Posterior vena cava (tissue), 2 donors: ENCODE measurements at places on chromosomes 12 and 14. TPM values are rescaled to one million over a fixed set of nuclear protein-coding genes. Genes with fewer than 3 reads are reported as not detected.
A peak's percentile ranks its signal among the peaks of the same experiment; 100 is the strongest.

- no peak for DNase-seq
Measured at GRCh38 chr12:39413836-39414771, 28.8 kb downstream of the KIF21A start.

DNA sequence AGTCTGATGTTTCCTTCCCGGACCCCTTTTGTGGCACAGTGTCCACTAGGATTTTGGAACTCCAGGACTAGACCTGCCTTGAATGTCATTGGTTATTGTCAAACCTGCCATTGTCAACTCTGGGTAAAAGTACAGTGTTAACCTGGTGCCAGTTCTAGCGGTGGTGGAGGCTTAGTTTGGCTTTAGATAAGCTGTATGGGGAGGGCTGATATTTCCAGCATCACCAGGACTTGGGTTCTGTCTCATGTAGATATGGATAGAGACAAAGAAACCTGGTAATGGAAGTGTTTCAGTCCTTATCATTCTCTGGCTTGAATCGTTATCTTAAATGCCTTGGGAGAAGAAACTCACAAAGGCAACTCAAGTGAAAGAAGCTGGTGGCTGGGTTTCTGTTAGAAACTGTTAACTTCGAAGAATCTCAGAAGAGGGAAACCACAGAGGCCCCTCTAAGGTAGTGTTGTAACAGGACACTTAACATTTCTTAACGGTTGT is 10.6 kb downstream of the CHST11 start:
- DNase-seq, result no peak

DNA sequence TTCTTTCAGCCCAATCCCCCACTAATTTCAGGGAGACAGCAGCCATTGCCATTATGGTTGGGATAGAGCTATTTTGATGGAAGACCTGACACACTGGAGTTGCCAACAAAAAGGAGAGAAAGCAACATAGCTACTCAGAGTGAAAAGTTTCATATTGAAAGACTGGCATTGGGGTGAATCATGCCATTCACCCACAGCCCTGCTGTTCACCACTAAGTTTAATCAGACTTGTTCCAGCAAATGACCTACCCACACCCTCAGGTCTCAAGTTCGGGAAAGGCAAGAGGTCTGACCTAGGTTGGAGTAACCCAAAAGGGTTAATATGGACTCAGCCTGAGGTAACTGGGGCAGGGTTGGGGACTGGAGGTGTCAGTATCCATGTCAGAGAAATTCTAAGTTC is 169.2 kb downstream of the PAWR start:
- no peak for DNase-seq

GRCh38 chr12:122834104-122834920 is 945 bp upstream of the HIP1R start:
- DNase-seq, result peak; percentile 83

DNA sequence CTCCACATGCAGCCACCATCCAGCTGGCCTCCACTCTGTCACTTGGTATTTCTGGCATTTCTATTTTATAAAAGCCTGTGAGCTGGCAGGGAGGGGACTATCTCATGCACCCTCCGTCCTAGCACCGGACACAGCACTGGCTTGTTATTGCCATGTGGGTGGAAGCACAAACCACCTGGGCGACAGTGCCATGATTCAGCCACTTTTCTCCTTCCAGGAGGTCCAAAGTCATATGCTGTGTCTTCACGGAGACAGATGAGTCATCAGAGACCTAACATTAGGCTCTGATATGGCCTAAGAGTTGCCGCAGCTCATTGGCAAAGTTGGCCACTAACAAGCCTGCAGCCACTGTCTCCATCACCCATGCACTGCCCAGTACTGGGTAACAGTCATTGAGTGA is 1123.0 kb downstream of the VRK1 start:
- DNase-seq, result no peak

GRCh38 chr12:124126950-124127655 is 154.1 kb downstream of the ZNF664 start:
- DNase-seq, result no peak

DNA sequence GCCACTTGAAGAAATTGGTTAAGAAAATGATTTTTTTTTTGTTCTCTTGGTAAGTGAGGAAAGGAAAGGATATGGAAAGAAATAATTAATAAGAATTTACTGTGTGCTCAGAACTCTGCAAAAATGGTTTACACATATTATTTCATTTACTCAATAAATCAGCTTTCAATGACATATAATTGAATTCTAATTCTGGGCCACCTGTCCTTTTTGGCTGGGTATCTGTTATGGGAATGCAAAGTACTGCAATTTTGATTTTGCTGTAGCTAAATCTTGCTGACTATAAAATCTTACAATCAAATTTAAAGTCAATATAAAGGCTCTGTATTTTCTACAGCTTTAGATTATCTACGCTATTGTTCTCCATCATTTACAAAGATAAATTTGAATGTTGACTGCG is 147.1 kb downstream of the GRIP1 start:
- DNase-seq, result no peak

- DNase-seq, result no peak
Measured at GRCh38 chr12:84308211-84308610, 604.4 kb downstream of the SLC6A15 start.

DNA sequence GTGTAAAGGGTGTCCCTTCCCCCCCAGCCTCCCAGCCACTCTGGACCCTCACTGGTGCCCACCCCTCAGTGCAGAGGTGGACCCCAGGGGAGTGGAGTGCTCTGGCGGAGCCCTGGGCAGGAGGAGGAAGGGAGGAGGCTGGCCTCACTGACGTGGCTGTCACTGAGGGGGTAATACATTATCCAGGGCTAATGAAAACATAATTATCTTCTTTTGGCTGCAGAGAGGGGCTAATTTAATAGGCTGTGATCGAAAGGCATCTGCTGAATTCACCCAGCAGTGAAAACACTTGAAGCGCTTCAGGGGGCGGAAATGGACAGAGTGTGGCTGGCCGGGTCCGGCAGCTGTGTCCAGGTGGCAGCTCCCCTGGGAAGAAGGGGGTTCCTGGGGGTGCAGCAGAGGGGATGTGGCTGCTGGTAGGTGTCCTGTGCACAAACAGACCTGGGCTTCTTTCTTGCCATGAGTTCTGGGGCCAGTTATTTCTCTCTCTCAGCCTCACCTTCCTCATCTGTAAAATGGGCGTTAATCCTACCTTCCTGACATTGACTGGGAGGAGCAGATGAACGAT is 3.7 kb upstream of the NOS1 start:
- DNase-seq, result peak; percentile 35

UBE2N gene
- total RNA-seq, result 90.8 TPM
